ENCODE measurements at places on chromosomes 16 and 17.

DNA sequence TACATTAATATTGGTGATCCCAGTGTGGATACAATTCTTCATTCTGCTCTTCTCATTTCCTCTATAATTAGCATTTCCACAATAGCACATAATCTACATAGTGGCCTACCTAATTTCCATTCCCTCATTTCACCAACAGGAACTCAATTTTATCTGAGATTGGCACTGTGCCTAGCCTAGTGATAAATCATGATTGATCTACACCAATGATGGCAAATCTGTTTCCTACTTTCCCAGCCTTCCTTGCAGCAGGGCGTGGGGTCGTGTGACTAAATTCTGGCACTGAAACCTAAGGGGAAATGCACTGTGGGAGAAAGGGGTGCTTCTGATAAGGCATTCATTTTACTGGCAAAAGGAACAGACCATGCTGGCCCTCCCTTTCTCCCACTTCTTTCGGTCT, 66.6 kb upstream of the TOM1L1 start:
- no peak for DNase-seq

DNA sequence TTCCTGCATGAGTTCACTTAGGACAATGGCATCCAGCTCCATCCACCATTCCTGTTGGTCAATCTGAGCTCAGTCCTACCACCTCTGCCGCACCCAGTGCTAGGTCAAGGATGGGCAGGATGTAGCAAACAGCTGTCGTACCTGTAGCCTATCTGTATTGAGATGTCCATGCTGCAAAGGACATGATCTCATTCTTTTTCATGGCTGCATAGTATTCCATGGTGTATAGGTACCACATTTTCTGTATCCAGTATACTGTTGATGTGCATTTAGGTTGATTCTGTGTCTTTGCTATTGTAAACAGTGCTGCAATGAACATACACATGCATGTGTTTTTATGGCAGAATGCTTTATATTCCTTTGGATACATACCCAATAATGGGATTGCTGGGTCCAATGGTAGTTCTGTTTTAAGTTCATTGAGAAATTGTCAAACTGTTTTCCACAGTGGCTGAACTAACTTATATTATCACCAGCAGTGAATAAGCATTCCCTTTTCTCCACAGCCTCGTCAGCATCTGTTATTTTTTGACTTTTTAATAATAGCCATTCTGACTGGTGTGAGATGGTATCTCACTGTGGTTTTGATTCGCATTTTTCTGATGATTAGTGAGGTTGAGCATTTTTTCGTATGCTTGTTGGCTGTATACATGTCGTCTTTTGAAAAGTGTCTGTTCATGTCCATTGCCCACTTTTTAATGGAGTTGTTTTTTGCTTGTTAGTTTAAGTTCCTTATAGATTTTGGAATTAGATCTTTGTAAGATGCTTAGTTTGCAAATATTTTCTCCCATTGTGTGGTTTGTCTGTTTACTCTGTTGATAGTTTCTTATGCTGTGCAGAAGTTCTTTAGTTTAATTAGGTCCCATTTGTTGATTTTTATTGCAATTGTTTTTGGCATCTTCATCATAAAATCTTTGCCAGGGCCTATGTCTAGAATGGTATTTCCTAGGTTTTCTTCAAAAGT, 7.2 kb upstream of the MRTFB start:
- DNase-seq = no peak

GRCh38 chr17:29563816-29564215, 3.0 kb downstream of the ABHD15 start:
- no peak for DNase-seq

DNA sequence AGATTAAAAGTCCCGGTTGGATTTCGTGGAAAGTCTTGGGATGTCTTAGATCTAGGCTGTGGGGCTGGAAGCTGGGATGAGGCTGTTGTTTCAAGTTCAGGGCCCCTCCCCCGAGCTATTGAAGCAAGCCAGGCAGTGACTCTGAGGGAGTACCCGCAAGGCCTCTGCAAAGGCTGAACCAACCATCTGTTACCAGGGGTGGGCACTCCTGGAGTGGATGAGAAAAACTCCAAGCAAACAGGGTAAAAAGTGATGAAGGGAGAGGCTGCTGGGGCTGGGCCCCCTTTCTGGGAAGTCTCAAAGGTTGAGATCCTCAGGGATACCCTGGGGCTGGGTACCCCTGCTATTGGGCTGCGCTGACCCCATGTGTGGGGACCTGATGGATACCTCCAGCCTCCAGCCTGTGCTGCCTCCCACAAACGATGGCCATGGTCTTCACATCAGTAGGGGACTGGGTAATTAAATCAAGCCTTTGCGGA, 82.4 kb upstream of the KIFC3 start:
- DNase-seq = no peak

GRCh38 chr16:63315229-63315628, 1279.0 kb upstream of the CDH8 start:
- DNase-seq = no peak

DNA sequence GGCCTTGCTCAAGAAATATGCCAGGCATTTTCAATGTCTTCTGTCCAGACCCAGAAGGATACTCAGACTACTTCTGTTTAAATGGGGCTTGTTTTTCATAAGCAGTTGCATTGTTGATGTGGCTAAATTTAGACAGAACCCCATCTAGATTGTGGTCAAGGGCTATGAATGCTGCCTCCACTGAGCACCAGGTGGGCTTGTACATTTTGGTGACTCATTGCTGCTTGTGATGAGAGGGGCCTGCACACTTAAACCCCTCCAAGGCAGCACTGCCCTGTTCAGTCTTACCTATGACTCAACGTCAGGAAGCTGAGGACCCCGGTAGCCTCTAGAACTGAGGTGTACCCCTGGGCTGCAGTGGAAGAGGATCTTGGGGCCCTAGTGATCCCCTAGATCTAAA, 144.0 kb downstream of the PRKCA start:
- DNase-seq = no peak
